ENCODE measurements at places on chromosomes 4 and X. TPM values are rescaled to one million over a fixed set of nuclear protein-coding genes. Genes with fewer than 3 reads are reported as not detected.

DNA sequence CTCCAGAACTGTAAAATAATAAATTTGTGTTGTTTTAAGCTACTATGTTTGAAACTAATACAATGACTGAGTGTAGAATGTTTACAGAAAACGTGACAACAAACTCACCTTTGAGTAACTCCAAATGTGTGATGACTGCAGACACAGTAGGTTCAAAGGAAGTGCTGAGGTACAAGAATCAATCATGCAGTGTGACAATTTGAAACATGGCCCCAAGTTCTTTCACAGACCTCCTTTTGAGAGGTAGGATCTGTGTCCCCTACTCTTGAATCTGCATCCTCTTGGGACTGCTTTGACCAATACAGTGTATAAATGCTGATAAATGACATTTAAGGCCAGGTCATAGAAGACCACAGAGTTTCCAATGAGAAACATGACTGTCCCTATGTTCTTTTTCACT is 667.7 kb upstream of the DIPK2B start:
- no peaks in the 10 kb centered on the region for H3K36me3 ChIP-seq
- H3K27me3 ChIP-seq: no peaks in the 10 kb centered on the region
- no peak overlapping the region for H3K27ac ChIP-seq
- no peak for DNase-seq
- no peaks in the 10 kb centered on the region for H3K4me1 ChIP-seq

DNA sequence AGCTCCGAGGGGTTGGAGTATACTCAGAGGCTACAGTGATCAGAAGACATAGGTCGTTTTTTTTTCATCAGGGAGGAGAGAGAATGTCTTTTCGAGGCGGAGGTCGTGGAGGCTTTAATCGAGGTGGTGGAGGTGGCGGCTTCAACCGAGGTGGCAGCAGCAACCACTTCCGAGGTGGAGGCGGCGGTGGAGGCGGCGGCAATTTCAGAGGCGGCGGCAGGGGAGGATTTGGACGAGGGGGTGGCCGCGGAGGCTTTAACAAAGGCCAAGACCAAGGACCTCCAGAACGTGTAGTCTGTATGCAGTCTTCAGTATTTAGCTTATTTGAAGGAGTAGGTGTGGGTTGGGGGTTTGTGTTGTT is 500 bp downstream of the GAR1 start:
- peak overlapping the region; percentile 93 for H3K4me3 ChIP-seq
- no peak for DNase-seq
- H3K4me1 ChIP-seq: peaks cover 38% of the 10 kb centered on the region
- no peaks in the 10 kb centered on the region for H3K27me3 ChIP-seq

DNA sequence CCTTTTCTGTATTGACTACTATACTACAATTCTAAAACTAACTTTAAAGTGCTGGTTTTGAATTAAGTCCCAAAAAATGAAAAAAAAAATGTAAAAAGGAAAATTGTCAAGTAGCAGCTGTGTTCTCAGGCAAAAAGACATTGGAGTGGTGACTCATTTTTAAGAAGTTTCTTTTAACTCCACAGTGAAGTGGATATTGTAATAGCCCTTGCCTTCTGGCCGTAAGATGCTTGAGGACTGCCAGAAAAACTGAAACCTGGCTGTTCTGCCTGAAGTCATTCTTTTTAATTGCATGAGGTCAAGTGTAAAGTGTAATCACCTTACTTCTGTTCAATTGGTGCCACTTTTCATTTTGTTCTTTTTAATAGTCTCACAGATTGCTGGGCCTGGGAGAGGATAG is 28.9 kb downstream of the SPANXD start:
- H3K36me3 ChIP-seq: no peaks in the 10 kb centered on the region
- H3K4me3 ChIP-seq: no peak overlapping the region
- H3K27ac ChIP-seq: no peak overlapping the region
- H3K4me1 ChIP-seq: no peaks in the 10 kb centered on the region
- no peaks in the 10 kb centered on the region for H3K27me3 ChIP-seq
- no peak for DNase-seq

Gene MEPE
- not detected for total RNA-seq

DNA sequence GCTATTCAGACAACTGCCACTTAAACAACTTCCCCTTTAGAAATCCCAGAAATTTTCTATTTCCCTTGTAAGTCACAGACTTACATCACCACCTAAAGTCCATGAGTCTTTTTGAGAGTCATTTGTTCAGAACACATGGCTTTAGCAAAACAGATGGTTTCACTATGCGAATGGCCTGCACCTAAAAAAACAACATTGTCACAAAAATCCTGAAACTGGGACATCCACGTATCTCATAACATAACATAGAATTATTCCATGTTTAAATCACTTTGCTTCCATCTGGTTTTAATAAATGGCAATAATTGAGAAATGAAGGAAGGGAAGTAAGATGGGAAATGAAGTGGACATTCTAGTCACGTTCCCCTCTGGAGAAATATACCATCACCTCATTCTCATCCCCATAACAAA is 155.3 kb upstream of the EDNRA start:
- no peaks in the 10 kb centered on the region for H3K36me3 ChIP-seq
- H3K4me1 ChIP-seq: no peaks in the 10 kb centered on the region
- no peaks in the 10 kb centered on the region for H3K27me3 ChIP-seq
- H3K4me3 ChIP-seq: no peak overlapping the region
